ENCODE measurements at places on chromosomes 5 and 9. TPM values are rescaled to one million over a fixed set of nuclear protein-coding genes. Genes with fewer than 3 reads are reported as not detected.

The SPINK7 gene
- total RNA-seq, result not detected

The SAPCD2 gene
- 31.9 TPM for total RNA-seq

GRCh38 chr9:109278848-109279247 is 42.0 kb downstream of the EPB41L4B start:
- no peak overlapping the region for H3K27ac ChIP-seq
- H3K27me3 ChIP-seq, result peaks cover 13% of the 10 kb centered on the region
- H3K36me3 ChIP-seq, result no peaks in the 10 kb centered on the region
- H3K4me1 ChIP-seq, result no peaks in the 10 kb centered on the region
- no peak for DNase-seq

DNA sequence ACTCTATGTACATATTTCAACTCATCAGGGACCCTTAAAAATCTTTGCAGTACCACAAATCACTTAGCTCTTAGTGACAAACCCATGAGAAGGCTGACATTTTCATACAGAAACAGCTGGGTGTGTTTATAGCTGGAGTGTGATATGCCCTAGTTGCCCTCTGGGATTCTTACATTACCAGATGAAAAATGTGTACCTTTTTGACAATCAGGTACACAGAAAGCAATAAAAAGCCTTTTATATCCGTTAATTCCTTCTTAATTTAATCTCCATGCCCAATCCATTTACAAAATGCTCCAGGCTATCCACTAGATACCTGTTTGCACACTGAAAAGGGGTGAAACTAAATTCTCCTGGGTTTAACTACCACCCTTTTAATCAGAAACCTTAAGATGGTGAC is 222.9 kb downstream of the KIAA0825 start:
- no peaks in the 10 kb centered on the region for H3K36me3 ChIP-seq
- no peaks in the 10 kb centered on the region for H3K27me3 ChIP-seq
- DNase-seq, result no peak
- no peak overlapping the region for H3K27ac ChIP-seq
- no peak overlapping the region for H3K4me3 ChIP-seq
- no peaks in the 10 kb centered on the region for H3K4me1 ChIP-seq

GRCh38 chr9:29174136-29174535 is 1600.9 kb upstream of the C9orf72 start:
- H3K4me1 ChIP-seq, result no peaks in the 10 kb centered on the region
- no peak overlapping the region for H3K27ac ChIP-seq
- H3K27me3 ChIP-seq, result no peaks in the 10 kb centered on the region
- DNase-seq, result no peak
- no peaks in the 10 kb centered on the region for H3K36me3 ChIP-seq

DNA sequence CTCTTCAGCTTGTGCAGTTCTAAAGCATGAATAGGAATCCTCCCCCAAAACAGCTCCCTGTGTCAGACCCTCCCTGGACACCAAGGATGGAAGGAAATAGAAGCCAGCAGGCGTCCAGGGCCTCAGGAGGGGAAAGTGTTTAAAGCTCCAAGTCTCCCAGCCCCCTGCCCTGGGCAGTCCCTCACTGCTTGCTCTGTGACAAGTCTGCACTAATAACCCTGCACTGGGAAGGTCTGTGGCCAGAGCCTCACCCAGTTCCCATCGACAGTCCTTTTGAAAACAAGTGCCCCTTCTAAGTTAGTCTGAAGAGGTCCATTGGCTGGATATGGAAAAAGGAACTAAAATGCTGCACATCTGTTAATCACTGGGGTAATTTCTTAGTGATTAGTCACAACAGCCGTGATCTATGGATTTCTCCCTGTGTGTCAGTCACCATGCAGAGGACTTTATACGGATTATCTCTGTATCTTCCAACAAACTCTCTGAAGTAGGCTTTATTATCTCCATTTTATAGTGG is 195.3 kb downstream of the FBXL7 start:
- H3K4me1 ChIP-seq, result no peaks in the 10 kb centered on the region
- DNase-seq, result no peak
- no peaks in the 10 kb centered on the region for H3K36me3 ChIP-seq

The C9orf43 gene
- total RNA-seq, result 0.16 TPM

The UBE2B gene
- total RNA-seq, result 84.8 TPM

DNA sequence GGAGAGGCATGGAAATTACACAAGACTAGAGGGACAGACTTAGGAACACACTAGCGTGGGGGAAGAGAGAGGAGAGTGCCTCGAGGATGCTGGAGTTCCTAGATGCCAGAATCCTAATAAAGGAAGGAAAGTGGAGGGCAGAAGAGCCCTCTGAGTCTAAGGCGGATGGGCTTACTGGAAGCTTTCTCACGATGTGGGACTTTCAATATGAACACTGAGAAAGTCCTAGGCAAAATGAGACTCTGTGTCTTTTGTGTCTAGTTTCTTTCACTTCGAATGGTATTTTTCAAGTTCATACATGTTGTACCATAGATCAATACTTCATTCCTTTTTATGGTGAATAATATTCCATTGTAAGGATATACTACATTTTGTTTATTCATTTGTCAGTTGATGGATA is 239.4 kb downstream of the NSG2 start:
- H3K4me1 ChIP-seq, result no peaks in the 10 kb centered on the region
- no peaks in the 10 kb centered on the region for H3K36me3 ChIP-seq
- no peaks in the 10 kb centered on the region for H3K27me3 ChIP-seq
- H3K4me3 ChIP-seq, result no peak overlapping the region
- no peak overlapping the region for H3K27ac ChIP-seq

The C9orf40 gene
- 19.0 TPM for total RNA-seq

The PCDHGA5 gene
- total RNA-seq, result 0.09 TPM

- peaks cover 14% of the 10 kb centered on the region for H3K27me3 ChIP-seq
- DNase-seq, result peak; percentile 14
- H3K4me3 ChIP-seq, result no peak overlapping the region
- no peak overlapping the region for H3K27ac ChIP-seq
- peaks cover 6% of the 10 kb centered on the region for H3K4me1 ChIP-seq
Observed at GRCh38 chr9:88947581-88948573, 43.4 kb upstream of the S1PR3 start.

DNA sequence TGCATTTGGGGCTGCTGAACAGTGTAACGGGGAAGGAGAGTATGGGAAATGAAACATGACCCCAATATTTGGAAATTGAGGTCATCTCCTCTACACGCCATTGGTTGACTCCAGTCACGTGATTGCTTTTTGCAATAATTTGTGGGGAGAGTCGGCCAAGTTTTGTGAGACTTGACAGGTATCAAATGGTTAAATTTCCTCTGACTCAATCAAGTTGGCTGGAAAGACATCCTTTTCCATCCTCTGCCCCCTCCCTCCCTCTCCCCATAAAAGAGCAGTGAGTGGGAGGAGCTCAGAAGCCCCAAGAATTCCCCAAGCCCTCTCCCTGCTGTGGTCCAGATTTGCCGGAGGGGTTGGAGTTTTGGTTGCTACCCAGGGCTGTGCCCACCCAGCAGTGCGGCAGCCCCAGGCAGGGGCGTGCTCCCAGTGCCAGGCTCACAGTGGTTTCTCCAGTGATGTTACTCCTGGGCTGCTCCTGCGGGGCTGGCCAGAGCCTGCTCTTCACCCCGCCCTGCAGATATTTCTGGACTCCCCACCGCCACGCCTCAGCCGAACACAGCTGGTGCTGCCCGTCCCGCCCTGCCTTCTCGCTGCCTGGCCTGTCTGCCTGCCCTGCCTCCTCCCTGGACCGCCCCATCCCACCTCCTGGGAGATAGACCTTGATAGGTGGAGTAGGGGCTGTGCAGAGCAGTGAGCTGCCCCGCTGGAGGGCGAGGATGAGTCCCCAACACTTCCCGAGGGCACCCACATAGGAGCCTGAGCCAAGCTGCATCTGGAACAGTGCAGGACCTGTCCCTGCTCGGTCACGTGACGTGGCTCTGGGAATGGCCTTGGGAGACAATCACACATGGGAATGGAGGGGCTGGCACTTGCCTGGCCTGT is 3.4 kb downstream of the COL5A1 start:
- DNase-seq, result no peak
- H3K27ac ChIP-seq, result no peak overlapping the region
- no peaks in the 10 kb centered on the region for H3K4me1 ChIP-seq
- H3K36me3 ChIP-seq, result no peaks in the 10 kb centered on the region
- H3K4me3 ChIP-seq, result no peak overlapping the region

DNA sequence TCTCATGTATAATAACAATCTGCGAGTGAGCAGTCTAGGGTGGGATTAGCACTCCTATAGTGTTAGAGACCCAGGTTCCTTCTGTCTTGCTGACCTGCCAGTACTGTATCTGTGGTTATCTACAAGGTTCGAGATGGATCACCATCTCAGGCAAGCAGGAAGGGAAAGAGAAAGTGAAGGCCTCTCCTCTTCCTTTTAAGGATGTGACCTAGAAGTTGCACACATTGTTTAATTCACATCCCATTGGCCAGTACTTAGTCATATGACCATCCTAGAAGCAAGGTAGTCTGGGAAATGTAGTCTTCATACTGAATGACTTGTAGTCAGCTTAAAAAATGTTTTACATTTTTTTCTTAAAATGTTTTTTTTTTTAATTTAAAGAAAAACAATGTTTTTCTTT is 168.6 kb downstream of the CARTPT start:
- peaks cover 12% of the 10 kb centered on the region for H3K27me3 ChIP-seq
- peak overlapping the region; percentile 49 for H3K4me3 ChIP-seq
- peak overlapping the region; percentile 52 for H3K27ac ChIP-seq

The ABLIM3 gene
- total RNA-seq, result not detected

- no peak for DNase-seq
- H3K4me1 ChIP-seq, result no peaks in the 10 kb centered on the region
- H3K27me3 ChIP-seq, result peaks cover 51% of the 10 kb centered on the region
- no peak overlapping the region for H3K27ac ChIP-seq
- peaks cover 6% of the 10 kb centered on the region for H3K36me3 ChIP-seq
Observed at GRCh38 chr9:93415176-93415690, 36.3 kb upstream of the FAM120A start.

DNA sequence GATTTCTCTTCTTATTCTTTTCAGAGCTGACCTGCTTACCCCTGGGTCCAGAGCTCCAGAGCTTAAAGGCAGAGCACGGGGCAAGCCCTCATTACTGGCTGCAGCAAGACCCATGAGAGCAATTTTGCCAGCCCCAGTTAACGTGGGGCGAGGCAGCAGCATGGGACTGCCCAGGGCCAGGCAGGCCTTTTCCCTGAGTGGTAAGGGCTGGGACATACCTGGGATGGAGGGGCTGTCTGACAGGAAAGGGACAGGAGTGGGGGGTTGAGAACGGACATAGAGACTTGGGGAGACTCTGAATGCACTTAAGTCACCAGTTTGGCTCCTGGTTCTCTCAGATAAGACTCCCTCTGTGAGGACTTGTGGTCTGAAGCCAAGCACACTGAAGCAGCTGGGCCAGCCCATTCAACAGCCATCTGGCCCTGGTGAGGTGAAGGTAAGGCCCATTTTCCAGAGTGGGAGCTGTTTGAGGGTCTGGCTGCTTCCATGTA is 26.2 kb downstream of the HMGXB3 start:
- peaks cover 9% of the 10 kb centered on the region for H3K4me1 ChIP-seq
- H3K27ac ChIP-seq, result no peak overlapping the region
- no peak for DNase-seq
- no peak overlapping the region for H3K4me3 ChIP-seq
- H3K27me3 ChIP-seq, result no peaks in the 10 kb centered on the region
- H3K36me3 ChIP-seq, result peaks cover 50% of the 10 kb centered on the region

The GFI1B gene
- total RNA-seq, result not detected

The GPRIN1 gene
- 2.5 TPM for total RNA-seq

GRCh38 chr5:60196385-60197113 is 303.0 kb upstream of the PDE4D start:
- no peaks in the 10 kb centered on the region for H3K36me3 ChIP-seq
- no peak overlapping the region for H3K27ac ChIP-seq
- no peaks in the 10 kb centered on the region for H3K4me1 ChIP-seq
- DNase-seq, result no peak
- H3K27me3 ChIP-seq, result no peaks in the 10 kb centered on the region

DNA sequence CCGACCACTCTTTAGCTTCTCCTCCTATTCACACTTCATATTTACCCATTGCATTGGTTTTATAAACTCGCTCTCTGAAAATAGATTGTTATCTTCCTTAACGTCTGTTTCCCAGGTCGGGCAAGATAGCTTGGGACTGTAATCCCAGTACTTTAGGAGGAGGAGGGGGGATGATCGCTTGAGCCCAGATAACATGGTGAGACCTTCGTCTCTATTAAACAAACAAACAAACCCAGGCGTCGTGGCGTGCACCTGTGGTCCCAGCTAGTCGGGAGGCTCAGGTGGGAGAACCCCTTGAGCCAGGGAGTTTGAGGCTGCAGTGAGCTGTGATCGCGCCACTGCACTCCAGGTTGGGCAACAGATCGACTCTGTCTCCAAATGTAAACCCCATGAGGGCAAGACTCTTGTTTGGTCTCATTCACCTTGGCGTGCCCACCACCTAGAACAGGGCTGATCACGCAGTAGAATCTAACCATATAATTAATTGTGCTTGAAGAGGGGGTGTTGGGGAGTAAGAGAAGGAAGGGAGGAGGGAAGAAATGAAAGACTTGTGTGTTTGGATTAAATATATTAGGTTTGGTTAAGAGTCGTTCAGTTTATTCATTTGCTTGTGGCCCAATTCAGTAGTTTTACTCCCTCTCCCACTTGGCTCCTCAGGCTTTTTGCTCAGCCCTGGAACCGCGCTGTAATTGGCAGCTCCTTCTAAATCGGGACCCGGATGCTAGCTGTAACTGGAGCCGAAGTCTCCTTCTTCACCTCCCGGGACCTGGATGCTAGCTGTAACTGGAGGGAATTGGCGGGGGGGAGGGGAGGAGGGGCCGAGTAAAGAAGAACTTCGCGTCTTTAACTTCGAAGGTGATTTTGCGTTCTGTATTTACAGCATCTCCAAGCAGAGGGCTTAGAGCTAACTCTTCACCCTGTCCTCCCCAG is 24.9 kb downstream of the CDKN2A start:
- peaks cover 22% of the 10 kb centered on the region for H3K36me3 ChIP-seq
- H3K27ac ChIP-seq, result peak overlapping the region; percentile 10
- H3K4me3 ChIP-seq, result peak overlapping the region; percentile 18
- H3K4me1 ChIP-seq, result peaks cover 34% of the 10 kb centered on the region
- no peak for DNase-seq

DNA sequence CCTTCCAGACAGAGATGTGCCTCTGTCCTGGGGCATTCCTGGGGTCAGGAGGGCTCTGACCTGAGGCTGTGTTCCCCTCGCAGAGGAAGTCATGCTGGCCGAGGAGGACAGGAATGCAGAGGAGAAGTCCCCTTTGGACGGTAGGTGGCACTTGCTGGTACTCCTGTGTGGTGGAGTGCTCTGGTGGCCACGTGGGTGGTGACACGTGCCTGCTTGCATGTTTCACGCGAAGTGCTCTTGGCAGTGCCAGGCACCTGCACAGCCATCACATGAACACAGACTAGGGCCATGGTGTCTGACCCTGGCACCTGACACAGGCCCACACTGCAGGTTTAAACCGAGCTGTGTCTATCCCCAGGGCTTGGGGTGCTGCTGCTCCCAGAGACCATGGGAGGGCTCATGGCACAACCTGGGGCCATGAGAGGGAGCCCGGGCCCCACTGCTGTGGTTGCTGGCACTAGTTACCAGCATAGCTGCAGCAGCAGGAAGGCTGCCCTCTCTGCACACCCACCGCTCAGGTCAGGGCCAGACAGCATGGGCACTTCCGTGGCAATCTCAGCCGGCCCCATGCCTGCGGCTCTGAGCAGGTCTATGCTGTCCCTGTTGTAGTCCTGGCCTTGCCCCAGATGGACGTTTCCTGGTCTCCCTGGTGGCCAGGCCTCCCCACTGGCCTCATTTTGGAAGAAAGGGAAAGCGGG is 79.3 kb downstream of the CACNA1B start:
- H3K27ac ChIP-seq, result no peak overlapping the region
- H3K4me3 ChIP-seq, result no peak overlapping the region
- DNase-seq, result no peak
- H3K27me3 ChIP-seq, result peaks cover 5% of the 10 kb centered on the region
- H3K4me1 ChIP-seq, result no peaks in the 10 kb centered on the region

The IFNA21 gene
- total RNA-seq, result not detected

Data from activated CD8-positive, alpha-beta memory T cell treated with anti-CD3 and anti-CD28 coated beads, Interleukin-2, amount 10 ng/mL, durations not matched to agents 7 days and 5 days (primary cell).